Activated T-cell treated with anti-CD3 and anti-CD28 coated beads, Interleukin-2, amount 50 U/mL, for 4 hours (primary cell): ENCODE measurements at places on chromosomes 11 and 22. TPM values are rescaled to one million over a fixed set of nuclear protein-coding genes. Genes with fewer than 3 reads are reported as not detected.

DNA sequence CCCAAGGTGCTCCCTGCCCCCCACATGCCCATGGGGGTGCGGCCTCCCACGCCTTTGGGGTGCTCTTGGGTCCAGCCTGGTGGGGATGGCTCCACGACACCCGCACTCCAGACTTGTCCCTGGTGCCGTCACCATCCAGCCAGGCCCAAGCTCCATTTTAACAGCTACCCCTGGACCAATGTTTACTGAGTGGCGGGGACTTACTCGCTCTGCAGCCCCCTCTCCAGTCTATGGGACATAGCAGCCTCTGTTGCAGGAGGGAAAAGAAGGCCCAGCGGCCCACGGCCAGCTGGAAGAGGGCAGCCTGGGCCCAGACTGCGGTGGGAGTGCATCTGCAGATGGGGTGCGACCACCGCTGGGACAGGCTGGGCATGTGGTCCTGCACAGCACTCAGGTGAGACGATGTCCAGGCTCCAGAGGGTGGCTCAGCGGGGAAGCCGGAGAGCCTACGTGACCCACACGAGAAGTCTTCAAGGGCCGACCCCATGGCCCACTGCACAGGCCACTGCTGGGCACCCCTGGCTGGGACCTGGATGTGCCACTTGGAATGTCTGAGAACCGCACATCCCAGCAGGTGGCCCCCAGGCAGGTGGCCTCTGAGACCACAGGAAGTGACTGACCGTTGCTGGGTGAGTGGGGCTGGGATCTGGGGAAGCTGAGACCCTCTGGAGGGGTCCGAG is 18.1 kb downstream of the IL17REL start:
- DNase-seq = no peak

DNA sequence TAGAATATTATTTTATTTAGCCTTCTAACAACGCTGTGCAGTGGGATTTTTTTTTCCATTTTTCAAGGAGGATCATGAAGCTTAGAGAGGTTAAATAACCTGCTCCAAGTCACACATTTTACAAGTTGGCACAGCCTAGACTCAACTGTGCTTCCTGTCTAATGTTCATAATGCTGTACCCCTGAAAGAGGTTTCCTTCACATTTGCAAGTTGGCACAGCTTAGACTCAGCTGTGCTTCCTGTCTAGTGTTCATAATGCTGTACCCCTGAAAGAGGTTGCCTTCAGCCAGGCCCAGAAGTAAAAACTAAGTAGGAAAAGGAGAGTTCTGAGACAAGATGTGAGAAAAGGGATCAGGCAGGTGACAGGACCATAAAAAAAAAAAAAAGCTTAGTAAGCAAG is 7.9 kb upstream of the HEPACAM start:
- no peak for DNase-seq

The APOBEC3C gene
- total RNA-seq = 53.7 TPM

DNA sequence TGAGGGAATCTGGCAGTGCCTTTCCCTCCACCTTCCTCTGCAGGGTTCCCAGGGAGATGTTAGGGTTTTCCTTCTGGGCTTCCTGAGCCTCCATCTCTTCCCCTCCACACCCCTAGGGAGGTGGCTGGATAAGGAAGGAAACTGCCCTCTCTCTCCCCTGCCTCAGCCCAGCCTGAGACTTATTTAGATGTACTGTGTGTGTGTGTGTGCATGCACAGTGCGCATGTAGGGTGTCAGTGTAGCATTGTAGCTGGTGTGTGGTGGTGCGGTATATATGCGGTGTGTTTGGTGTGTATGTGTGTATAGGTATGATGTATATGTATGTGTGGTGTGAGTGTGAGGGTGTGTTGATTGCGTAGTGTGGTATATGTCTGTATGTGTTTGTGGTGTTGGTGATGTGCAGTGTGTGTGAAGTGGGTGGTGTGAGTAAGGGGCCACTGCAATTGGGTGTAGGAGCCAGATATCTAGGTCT is 1.5 kb downstream of the FXYD6 start:
- DNase-seq = no peak

- no peak for DNase-seq
These were observed 95.4 kb downstream of the MORC2 start for GRCh38 chr22:30873086-30873650.

DNA sequence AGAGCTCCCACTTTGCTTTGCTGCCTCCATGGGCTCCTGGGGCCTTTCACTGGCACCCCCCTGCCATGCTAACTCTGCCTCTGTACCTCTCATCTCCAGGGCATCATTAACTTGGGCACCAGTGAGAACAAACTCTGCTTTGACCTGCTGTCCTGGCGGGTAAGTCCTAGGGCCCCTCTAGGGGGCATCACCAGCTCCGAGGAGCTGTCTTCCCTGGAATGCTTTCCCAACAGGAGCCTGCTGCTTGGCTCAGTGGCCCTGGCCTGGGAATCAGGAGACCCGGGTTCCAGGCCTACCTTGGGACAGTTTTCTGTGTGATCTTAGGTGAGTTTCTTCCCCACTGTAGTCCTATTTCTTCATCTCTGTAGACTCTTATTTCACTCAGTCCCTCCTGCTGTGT is 5.1 kb downstream of the ACCS start:
- DNase-seq = no peak

DNA sequence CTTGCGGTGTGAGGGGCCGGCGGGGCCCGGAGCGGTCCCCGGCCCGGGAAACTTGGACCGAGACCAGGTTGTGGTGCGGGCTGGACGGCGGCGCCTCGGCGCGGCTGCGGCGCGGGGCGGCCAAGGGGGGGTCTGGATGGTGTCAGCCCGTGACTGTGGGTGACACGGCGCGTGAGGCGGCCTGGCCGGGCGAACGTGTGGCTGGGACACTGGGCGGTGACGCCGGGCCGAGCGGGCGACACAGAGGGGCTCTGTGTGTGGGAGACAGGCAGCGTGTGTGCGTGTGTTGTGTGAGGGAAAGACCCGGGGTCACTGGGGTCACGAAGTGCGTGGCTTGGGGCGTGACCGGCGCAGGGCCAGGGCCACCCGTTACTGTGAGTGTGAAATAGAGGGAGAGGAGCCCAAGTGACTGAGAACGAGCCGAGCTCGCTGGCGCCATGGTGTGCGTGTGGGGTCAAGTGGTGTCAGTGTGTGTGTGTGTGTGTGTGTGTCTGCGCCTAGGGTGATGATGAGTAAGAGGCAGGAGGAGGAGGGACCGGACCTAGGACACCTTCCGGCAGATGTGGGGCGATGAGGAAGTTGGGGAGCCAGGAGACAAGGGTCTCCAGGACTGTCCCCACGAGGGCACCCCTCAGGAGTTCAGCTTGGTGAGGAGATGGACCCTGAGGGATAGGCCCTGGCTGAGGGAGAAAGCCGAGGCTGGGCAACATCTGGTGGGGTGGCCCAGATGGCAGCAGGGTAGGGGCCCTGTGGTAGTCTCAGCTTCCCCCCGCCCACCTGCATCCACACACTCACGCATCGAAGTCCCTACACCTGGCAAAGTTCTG is 817 bp downstream of the RELT start:
- DNase-seq = peak; percentile 35

GRCh38 chr11:9530020-9530621 is 43.3 kb upstream of the WEE1 start:
- DNase-seq = no peak

The ST3GAL4 gene
- 7.9 TPM for total RNA-seq

DNA sequence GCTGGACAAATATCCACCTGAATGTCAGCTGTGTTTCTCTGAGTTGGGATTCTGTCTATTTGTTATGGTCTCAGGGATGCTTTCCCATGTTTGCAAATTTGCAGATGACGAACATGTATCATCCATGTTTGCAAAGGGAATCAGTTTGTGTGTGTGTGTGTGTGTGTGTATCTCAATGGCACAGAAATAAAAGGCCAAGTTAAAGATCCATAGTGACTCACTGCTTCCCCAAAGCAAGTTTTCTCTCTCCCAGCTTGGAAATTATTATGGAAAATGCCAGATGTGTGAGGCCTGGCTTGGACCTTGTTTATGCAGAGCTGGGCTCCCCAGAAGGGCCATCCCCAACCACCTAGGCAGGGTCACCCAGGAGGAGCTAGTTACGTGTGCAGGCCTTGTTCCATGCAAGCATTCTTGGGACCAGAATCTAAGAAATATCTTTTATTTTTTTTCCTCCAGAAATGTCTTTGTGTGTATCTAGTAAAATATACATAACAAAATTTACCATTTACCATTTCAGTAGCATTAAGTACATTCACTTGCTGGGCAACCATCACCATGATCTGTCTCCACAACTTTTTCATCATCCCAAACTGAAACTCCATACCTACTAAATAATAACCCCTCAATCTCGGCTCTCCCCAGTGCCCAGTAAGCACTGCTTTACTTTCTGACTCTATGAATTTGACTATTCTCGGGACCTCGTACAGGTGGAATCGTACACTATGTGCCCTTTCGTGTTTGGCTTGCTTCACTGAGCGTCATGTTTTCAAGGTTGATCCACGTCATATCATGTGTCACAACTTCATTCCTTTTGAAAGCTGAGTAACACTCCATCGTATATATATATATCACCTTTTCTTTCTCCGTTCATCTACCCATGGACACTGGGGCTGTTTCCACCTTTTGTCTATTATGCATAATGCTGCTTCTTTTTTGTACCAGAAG is 56.6 kb upstream of the WNT7B start:
- no peak for DNase-seq

The XKR3 gene
- total RNA-seq = not detected

The SLC22A6 gene
- not detected for total RNA-seq

The HOATZ gene
- total RNA-seq = not detected

- no peak for DNase-seq
These were observed 83.9 kb downstream of the NCAM1 start for GRCh38 chr11:113045146-113045545.

The TTC12 gene
- 7.5 TPM for total RNA-seq

- DNase-seq = no peak
These were observed 6.9 kb downstream of the MUC6 start for GRCh38 chr11:1029654-1030053.

The CASP4 gene
- 64.1 TPM for total RNA-seq

The MYRF gene
- 1.1 TPM for total RNA-seq

DNA sequence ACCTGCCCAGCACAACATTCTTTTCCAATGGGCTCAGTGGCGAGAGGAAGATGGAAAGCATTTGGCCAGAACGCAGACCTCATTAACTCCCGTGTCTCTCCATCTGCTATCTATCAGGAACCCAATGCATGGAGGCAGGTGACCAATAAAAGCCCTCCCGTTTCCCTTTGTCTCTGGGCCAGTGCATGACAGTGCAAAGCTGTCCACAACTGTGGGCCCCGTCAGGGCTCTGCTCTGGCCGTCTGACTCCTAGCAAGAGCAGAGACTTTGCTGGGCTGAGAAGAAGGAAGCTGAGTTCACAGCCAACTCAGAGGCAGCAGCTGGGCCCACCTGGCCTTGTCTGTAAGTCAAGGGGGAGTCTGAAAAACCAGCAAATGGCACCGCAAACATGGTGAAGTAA is 177.8 kb downstream of the TENM4 start:
- no peak for DNase-seq

GRCh38 chr11:30631148-30631547 is 45.0 kb upstream of the MPPED2 start:
- no peak for DNase-seq

The PTPRCAP gene
- total RNA-seq = 114 TPM

The SLC22A8 gene
- total RNA-seq = not detected

GRCh38 chr22:36208162-36208765 is 6.7 kb upstream of the APOL4 start:
- DNase-seq = no peak

DNA sequence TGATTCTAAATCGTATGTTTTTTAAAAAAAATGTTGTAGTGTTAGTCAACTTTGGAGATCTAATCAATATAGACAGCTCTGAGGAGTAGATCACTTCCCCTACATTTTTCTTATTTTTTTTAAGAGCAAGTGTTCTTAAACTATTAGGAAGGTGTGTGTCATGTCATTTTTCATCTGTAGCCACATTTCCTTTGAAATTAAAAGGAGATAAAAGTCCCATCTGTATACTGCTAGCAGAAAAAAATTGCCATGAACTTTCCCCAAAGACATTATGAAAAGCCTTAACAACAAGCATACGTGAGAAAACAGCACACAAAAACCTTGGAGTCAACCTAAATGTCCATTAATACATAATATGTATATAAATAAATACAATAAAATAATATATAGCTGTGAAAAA is 286.6 kb downstream of the ETS1 start:
- DNase-seq = no peak
